ENCODE measurements at places on chromosomes 7 and 10.
A peak's percentile ranks its signal among the peaks of the same experiment; 100 is the strongest.

GRCh38 chr7:131683536-131684125, 127.2 kb upstream of the PODXL start:
- no peak for DNase-seq

DNA sequence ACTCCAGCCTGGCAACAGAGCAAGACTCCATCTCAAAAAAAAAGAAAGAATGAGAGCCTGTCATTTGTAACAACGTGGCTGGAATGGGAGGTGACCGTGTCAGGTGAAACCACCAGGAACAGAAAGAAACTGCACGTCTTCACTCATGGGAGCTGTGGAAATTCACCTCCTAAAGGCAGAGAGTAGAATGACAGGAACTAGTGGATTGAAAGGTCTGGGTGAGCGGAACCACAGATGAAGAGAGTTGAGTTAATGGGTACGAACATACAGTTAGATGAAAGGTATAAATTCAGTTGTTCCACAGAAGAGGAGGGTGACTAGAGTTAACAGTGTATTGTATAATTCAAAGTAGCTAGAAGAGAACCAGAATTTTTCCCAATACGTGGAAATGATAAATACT, 78.6 kb downstream of the MAD1L1 start:
- no peak for DNase-seq

GRCh38 chr7:12570534-12571461, at the start of gene SCIN:
TSS of gene SCIN (plus strand) at chr7:12570720. CDS start at chr7:12570787, 67 bp downstream.
- peak; percentile 62 for DNase-seq

- DNase-seq: no peak
These were observed 248.5 kb downstream of the NSUN6 start for GRCh38 chr10:18402853-18403252.

DNA sequence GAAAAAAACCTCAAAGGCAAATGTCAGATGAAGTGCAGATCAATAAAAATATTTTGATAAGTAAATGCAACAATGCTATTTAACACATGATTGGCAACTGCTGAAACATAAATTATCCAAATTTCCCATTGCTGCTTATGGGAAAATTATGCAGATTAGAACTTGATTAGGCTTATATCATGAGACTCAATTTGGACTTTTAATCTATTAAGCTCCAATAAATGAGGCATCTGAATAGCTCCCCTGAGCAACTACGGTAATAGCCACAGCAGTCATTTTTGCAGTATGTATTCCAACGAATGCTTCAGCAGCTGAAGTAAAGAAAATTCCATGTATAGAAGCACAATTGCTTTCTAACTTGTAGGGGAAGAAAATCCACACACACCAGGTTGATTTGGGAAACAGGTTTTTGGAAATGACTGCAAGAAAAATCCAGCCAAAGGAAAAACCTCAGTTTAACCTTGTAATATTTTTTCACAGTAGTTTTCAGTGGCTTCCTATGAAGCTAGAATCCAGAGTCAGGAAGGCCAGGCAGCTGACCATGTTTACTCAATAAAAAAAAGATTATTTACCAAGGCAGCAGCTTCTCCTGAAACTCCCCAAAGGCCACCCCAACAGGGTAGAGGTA, 716.1 kb downstream of the KCNMA1 start:
- no peak for DNase-seq

- peak; percentile 6 for DNase-seq
These were observed 989 bp downstream of the ERLIN1 start for GRCh38 chr10:100184840-100185239.

GRCh38 chr10:24882047-24882698, 70.2 kb downstream of the PRTFDC1 start:
- DNase-seq: no peak

- DNase-seq: no peak
These were observed 648.8 kb downstream of the ARL4A start for GRCh38 chr7:13336227-13336626.

DNA sequence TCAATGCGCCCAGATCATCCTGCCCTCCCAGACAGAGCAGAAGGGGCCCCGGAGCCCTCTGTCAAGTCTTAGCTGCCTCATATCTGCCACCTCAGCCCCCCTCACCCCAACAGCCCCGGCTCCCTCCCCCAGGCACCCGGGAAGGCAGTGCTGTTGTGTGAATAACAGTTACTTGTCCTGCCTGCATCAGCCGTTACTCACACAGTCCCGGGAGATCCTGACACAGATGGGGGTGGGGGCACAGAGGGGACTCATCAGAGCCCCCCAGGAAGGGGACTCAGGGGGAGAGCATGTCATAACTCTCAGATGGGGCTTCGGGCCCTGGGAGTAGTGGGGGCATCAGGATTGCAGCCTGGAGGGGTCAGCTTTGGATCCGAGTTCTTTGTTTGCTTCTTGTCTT, 12.4 kb upstream of the SERPINE1 start:
- no peak for DNase-seq

- no peak for DNase-seq
These were observed 10.4 kb upstream of the GSAP start for GRCh38 chr7:77426521-77427051.

DNA sequence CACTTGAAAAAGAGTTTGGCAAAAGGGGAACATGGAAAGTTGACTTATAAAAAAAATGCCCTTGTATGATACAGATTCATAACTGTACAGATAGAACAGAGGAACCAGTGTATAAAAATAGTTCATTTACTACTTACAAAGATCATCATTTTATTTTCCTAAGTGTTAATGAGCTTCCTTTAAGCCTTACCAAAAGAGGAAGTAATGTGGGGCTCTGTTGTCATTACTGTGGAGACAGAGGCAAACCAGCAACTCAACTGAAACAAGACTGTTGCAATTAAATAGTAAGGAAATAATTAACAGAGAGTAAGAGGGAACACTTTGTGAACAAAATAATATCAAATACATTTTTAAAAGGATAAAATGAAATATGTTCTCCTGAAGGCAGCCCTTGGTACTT, 526.2 kb upstream of the ADARB2 start:
- no peak for DNase-seq

GRCh38 chr10:45373576-45374349, at the start of gene ALOX5:
TSS of gene ALOX5 (plus strand) at chr10:45374216. CDS start at chr10:45374280, 64 bp downstream.
- DNase-seq: peak; percentile 76

- no peak for DNase-seq
These were observed 471.0 kb downstream of the SH2D4B start for GRCh38 chr10:81008726-81009125.

DNA sequence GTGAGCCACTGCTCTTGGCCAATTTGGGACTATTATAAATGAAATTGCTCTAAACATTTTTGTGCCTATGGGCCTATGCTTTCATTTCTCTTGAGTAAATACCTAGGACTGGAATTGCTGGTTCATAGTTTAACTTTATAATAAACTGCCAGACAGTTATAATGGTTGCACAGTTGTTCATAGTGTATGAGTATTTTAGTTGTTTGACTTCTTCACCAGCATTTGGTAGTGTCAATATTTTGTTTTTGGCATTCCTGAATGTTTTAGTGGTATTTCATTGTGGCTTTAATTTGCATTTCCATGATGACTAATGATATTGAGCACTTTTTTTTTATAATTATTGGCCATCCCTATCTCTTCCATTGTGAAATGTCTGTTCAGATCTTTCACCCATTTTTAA, 29.5 kb downstream of the PLEKHA8 start:
- DNase-seq: no peak

GRCh38 chr7:102165136-102165535, 121.5 kb upstream of the SH2B2 start:
- no peak for DNase-seq

- no peak for DNase-seq
These were observed 61.8 kb upstream of the TRIL start for GRCh38 chr7:29019896-29020295.

GRCh38 chr10:3955493-3955892, 170.5 kb upstream of the KLF6 start:
- DNase-seq: peak; percentile 23

- DNase-seq: no peak
These were observed 27.7 kb downstream of the ZNF775 start for GRCh38 chr7:150406567-150407421.

DNA sequence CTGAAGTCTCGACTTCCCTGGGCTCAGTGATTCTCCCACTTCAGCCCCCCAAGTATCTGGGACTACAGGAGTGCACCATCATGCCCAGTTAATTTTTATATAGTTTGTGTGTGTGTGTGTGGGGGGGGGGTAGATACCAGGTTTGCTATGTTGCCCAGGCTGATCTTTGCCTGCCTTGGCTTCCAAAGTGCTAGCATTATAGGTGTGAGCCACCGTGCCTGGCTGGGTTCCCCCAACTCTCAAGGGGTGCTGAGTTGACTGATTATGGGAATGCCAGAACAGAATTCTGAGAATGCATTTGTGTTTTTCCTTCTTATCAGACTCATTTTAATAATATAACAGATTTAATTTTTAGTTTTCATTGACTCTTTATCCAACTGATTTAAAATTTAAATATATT, 19.5 kb downstream of the RPA3 start:
- no peak for DNase-seq

GRCh38 chr7:152403726-152404125, 32.1 kb downstream of the KMT2C start:
- no peak for DNase-seq

GRCh38 chr7:44257213-44257612, 56.4 kb downstream of the YKT6 start:
- no peak for DNase-seq

GRCh38 chr7:27920281-27920946, 180.5 kb downstream of the TAX1BP1 start:
- no peak for DNase-seq

DNA sequence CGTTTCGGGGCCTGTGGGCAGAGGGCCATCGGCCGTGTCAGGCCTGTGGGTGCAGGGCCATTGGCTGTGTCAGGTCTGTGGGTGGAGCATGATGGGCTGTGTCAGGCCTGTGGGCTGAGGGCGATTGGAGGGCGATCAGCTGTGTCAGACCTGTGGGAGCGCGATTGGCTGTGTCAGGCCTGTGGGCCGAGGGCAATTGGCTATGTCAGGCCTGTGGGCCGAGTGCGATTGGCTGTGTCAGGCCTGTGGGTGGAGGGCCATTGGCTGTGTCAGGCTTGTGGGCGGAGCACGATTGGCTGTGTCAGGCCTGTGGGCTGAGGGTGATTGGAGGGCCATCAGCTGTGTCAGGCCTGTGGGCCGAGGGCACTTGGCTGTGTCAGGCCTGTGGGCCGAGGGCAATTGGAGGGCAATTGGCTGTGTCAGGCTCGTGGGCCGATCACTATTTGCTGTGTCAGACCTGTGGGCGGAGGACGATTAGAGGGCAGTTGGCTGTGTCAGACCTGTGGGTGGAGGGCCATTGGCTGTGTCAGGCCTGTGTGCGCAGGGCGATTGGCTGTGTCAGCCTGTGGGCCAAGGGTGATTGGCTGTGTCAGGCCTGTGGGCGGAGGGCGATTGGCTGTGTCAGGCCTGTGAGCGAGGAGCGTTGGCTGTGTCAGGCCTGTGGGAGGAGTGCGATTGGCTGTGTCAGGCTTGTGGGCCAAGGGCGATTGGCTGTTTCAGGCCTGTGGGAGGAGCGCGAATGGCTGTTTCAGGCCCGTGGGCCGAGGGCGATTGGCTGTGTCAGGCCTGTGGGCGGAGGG, 54.1 kb downstream of the DYNC2I1 start:
- DNase-seq: no peak

- peak; percentile 19 for DNase-seq
These were observed 54.7 kb downstream of the PWWP2B start for GRCh38 chr10:132451506-132452215.
